Stimulated activated CD8-positive, alpha-beta memory T cell treated with anti-CD3 and anti-CD28 coated beads, Interleukin-15, amount 100 ng/mL, for 24 hours (primary cell): ENCODE measurements at places on chromosomes 2 and 18.

- DNase-seq: no peak
These were observed 52.0 kb upstream of the CALCRL start for GRCh38 chr2:187499941-187500532.

GRCh38 chr2:237405605-237406004 is 8.4 kb downstream of the COL6A3 start:
- DNase-seq: no peak

- DNase-seq: no peak
These were observed 100.6 kb upstream of the SMIM21 start for GRCh38 chr18:75527848-75528685.

DNA sequence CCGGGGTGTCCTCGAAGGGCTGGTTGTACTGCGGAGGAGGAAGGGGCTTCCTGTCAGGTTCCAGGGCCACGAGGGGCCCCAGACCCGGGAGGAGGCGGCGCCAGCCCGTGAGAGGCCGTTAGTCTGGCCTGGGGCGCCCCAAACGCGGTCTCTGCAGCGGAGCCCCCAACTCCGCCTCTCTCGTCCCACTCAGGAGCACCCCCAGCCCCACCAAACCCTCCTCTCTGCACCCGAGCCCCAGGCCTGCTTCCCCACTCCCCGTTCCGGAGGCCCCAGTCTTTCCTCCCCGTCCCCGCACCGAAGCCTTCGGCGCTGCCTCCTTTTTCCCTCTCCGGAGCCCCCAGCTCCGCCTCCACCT is 473 bp downstream of the HJURP start:
- DNase-seq: no peak
